ENCODE measurements at places on chromosomes 12 and 14.
A peak's percentile ranks its signal among the peaks of the same experiment; 100 is the strongest.

- DNase-seq: peak; percentile 25
Observed at GRCh38 chr12:65755596-65755978, 68.7 kb upstream of the HMGA2 start.

DNA sequence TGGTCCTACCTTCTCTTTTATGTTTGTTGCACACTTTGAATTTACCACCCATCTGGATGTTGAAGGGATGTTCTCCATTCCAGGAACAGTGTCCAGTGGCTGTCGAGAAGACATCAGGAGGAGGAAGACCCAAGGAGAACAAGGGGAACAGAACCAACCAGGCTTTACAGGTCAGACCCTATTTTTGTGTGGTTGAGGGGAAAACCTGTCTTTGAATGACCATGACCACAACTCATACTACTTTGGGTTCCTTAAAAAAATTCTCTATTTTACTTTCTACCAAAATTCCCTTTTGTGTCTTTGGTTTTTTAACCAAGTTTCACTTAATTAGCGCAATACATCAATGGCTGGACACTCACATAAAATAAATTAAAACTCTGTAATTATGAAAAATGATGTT lies 78.7 kb downstream of the PLXNC1 start:
- no peak for DNase-seq

DNA sequence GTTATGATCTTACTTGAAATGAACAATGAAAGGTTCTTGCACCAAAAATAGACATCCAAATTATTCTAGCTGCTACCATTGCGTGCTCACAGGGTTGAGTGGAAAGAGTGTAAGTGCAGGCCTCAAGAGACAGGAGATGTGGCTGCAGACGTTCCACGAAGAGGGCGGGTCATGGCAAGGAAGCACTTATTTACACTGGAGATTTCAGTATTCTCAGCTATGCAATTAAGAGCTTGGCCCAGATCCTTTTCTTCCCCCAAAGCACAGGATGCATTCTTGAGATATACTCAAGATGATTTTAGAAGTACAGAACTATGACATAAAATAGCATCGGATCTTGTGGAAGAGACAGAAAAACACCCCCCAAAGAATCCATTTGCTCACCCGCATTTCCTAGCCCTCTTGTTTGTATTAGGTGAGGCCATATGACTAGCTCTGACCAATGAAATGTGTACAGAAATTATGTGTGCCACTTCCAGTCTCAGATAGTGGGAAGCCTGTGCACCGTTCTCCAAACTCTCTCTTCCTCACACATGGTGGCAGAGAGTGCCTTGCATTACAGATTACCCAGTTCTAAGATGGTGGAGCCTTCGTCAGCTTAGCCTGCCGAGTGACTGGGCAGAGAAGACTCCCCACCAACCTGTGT lies 261.4 kb downstream of the TTC8 start:
- DNase-seq: peak; percentile 6

- DNase-seq: no peak
Observed at GRCh38 chr12:116166306-116166705, 111.2 kb downstream of the MED13L start.

- DNase-seq: no peak
Observed at GRCh38 chr12:117125272-117125613, 26.0 kb upstream of the TESC start.

GRCh38 chr12:101172316-101172715 lies 37.7 kb downstream of the SLC5A8 start:
- DNase-seq: no peak

DNA sequence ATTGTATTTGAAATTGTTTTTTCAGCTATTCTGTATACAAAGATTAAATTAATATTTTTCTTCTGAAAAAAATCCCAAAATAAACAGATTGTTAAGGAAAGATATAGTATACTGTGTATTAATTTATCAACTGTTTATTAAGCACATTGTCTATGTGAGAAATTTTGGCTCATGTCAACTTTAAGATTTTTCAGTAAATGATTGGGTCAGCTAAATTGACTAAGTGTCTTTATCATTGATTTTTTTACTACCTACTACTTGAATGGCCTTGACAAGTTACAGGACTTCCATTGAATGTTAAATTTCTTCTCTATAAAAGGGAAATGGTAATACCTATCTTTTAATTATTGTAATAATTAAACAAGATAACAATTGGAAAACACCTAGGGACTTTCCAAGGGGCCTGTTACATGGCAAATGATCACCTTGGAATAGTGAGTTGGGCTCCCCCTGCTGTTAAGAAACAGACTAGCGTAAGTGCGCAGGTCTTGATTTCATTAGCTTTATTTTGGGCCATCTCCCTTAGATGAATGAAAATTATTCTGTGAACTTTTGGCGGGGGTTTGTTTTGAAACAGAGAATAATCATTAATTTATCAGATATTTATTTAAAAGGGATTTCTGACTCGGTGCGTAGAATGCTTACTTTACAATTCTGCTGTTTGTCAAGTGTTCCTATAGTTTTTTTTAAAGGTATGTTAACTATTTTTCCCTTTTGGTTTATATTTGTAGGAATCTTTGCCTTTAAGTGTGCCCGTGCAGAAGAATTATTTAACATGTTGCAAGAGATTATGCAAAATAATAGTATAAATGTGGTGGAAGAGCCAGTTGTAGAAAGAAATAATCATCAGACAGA lies 14.5 kb upstream of the CCT2 start:
- DNase-seq: peak; percentile 57

DNA sequence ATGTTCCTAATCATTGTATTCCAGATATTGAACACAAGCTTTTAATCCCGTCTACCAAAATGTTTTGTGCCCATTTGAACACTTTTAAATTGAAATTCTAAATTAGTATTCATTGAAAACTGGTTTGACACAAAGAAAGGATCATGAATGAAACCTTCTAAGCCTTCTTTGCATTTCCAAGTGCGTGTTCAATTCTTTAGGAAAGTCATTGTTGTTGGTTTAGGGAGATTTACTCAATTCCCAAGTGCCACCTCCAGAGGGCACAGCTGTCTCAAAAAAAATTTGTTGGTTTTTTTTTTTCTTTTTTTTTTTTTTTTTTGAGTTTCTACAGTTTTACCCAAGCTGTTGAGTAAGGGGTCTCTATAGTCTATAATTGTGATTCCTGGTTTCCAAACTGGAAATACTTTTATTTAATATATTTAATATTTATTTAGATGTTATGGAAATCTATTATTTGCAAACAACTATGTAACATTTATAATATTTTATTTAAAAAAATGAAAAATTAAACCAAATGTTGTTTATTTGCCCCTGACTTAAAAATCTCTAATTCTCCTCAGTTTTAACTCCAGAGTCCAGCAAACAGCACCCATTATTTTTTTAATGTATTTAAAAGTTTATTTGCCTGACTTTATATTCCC lies 79.9 kb downstream of the NEDD1 start:
- peak; percentile 5 for DNase-seq

- DNase-seq: no peak
Observed at GRCh38 chr12:54217774-54218241, 29.0 kb upstream of the SMUG1 start.

DNA sequence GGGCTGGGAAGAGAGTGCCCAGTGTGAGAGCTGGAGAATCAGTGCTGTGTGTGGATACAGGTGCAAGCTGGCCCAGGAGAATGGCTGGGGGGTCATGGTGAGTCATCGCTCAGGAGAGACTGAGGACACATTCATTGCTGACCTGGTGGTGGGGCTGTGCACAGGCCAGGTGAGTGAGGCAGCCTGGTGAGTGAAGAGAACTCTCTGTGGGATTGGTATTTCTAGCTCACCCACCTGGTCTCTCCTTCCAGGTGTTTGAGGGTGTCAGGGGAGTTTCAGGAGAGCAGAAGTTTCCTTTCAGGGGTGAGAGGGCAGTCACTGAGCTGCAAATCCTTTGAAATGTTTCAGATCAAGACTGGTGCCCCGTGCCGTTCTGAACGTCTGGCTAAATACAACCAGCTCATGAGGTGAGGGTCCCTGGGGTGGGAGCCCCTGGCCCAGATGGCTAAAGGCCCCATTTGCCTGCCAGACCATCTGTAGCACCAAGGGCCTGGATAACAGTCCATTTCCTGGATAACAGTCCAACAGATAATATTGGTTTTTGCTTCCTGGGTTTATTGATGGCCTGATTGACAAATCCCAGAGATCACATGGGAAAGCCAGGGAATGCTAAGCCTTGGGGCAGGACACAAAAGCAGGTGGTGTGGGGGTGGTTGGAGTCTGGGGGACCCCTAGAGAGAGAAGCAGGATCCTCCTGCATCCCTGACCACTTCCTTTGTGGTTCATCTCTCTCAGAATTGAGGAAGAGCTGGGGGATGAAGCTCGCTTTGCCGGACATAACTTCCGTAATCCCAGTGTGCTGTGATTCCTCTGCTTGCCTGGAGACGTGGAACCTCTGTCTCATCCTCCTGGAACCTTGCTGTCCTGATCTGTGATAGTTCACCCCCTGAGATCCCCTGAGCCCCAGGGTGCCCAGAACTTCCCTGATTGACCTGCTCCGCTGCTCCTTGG lies 5.5 kb upstream of the ATN1 start:
- DNase-seq: no peak

- DNase-seq: no peak
Observed at GRCh38 chr14:61439779-61440418, 118.5 kb downstream of the PRKCH start.

- no peak for DNase-seq
Observed at GRCh38 chr14:42023452-42023851, 416.8 kb downstream of the LRFN5 start.

GRCh38 chr12:4829161-4829792 lies 80.4 kb upstream of the KCNA1 start:
- no peak for DNase-seq

- peak; percentile 35 for DNase-seq
Observed at GRCh38 chr14:80447392-80447791, 236.1 kb upstream of the DIO2 start.

- DNase-seq: no peak
Observed at GRCh38 chr14:54087376-54087775, 130.8 kb upstream of the BMP4 start.

DNA sequence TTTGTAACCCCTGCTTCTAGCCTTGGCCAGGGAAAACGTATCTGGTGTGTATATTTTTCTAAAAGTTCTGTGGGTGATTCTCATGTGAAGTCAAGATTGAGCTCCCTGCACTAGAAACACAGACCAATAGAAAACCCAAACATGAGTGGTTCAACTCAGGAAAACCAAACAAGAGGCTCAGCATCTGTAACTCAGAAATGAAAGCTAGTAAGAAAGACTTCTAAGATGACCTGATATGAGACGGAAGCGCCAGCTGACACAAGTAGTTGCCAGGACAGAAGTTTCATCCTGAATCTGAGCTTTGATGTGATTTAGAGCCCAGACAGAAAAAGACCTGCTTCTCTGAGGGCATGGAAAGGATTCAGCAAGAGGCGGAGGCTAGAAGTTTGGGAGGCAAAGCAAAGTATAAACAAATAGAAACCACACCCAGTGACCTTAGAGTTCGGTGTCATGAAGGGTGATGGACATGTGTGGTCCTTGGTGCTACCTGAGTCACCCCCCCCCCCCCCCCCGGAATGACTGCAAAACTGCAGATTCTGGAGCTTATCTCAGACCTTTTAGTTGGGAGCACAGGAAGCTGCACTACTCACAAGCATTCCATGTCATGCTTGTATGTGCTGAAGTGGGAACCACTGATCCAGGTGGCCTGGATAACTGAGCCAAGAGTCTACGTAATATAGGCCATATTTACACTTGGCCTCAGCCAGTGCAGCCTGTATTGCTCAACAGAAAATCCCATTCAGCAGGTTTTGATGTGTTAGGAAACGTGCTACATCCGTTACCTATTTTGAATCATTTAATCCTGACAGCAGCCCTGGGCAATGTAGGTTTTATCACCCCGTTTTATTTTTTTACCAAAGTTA lies 191.3 kb downstream of the ANO6 start:
- DNase-seq: peak; percentile 6

- peak; percentile 86 for DNase-seq
Observed at GRCh38 chr12:25958428-25959070, at the start of gene RASSF8. RASSF8 (plus strand) TSS chr12:25958682; CDS start chr12:26055344, 96,662 bp downstream.

DNA sequence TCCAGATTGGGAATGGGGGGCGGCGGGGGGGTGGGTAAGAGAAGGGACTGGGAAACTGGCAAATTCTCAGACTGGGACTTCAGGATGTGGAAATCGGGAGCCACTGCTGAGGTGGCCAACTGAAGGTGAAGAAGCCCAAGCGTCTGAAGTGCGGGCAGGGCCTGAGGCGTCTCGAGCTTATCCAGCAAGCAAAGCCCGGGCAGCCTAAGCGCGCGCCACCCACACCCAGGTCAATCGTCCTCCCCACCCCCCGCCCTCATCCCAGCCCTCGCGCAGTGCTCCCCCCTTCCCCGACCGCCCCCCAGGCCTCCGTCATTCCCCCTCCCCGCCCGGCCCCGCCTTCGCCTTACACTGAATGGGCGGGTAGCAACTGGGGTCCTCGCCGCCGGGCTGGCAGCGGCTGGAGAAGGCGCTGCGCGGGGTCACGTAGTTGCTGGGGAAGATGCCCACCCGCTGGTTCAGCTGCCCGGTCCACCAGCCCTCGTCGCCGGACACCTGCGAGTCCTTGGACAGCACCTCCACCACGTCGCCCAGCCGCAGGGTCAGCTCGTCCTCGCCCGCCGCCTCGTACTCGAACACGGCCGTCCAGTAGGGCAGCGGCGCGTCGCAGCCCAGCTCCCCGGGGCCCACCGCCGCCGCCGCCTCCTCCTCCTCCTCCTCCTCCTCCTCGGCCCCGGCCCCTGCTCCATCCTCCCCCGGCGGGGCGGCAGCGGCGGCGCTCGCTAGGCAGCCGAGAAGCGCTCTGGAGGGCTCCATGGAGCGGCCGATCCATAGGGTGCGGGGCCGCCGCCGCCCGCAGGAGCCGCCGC lies 693 bp downstream of the MAP3K9 start:
- no peak for DNase-seq

DNA sequence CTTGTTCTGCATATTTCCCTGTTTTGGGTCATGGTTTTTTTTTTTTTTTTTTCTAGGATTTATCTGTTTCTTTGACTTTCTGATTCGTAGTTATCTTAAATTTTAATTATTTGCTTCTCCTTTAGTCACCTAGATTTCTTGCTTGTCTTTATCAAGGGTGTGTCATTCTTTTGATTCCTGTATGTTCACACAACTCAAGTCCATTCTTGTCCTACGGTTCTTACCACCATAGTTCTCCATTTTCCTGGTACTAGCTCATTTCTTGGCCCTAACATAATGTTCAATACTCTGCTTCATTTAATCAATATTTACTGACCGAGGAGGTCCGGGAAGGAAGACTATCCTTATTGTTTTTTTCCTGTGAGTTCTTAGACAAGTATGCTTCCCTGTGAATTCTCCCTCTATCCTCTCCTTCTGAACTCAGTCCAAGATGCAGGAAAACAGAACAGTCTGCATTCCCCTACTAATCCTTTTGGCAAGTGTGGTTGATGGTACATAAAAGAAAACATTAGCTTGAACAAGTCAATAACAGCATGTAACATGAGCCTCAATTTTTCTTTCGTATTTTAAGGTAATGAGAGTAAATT lies 1346.4 kb upstream of the SEL1L start:
- no peak for DNase-seq

GRCh38 chr12:2970744-2971143 lies 11.5 kb downstream of the TEAD4 start:
- DNase-seq: no peak

- no peak for DNase-seq
Observed at GRCh38 chr12:27995406-27995805, 22.9 kb upstream of the PTHLH start.

All from fibroblast of skin of abdomen (primary cell).